ENCODE measurements at places on chromosomes 16 and 17. TPM values are rescaled to one million over a fixed set of nuclear protein-coding genes. Genes with fewer than 3 reads are reported as not detected.

FAM234A gene
- 102 TPM for total RNA-seq

C1QTNF8 gene
- not detected for total RNA-seq

CTRB2 gene
- not detected for total RNA-seq

DYNLRB2 gene
- not detected for total RNA-seq

DNAJA2 gene
- 86.8 TPM for total RNA-seq

SOX15 gene
- not detected for total RNA-seq

HOXB6 gene
- 4.8 TPM for total RNA-seq

PRSS21 gene
- total RNA-seq, result not detected

TXNDC17 gene
- 331 TPM for total RNA-seq

CD68 gene
- 0.31 TPM for total RNA-seq

KLHL10 gene
- not detected for total RNA-seq

TENT4B gene
- total RNA-seq, result 10.5 TPM

BPTF gene
- total RNA-seq, result 40.9 TPM

TBX4 gene
- total RNA-seq, result 0.05 TPM

MARVELD3 gene
- not detected for total RNA-seq

MMP2 gene
- 231 TPM for total RNA-seq

TBC1D3 gene
- not detected for total RNA-seq

MGAT5B gene
- total RNA-seq, result 14.4 TPM

KRTAP4-3 gene
- total RNA-seq, result not detected

ITGAD gene
- not detected for total RNA-seq

SLC4A1 gene
- total RNA-seq, result not detected

Data from SJSA1 (cell line).